Stimulated activated CD4-positive, alpha-beta T cell treated with anti-CD3 and anti-CD28 coated beads, Interleukin-2, amount 100 ng/mL, for 24 hours (primary cell): ENCODE measurements at places on chromosomes 7 and 10.

DNA sequence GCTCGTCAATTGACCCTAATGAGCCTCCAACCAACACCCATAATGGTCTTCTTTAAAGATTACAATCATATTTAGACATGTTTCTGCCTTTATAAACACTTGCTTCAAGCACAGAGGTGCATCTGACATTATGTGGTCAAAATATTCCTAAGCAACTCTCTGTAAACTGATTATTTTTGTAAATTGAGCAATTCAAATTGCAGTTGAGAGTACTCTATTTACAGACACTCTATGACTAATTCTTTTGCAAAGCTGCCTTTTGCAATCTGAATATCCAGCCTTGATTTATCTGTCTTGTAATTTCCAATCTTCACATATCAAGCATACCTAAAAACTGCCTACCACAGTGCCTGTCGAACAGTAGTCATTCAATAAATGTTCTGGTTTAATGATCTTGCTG lies 112.0 kb downstream of the PDE1C start:
- DNase-seq = no peak

DNA sequence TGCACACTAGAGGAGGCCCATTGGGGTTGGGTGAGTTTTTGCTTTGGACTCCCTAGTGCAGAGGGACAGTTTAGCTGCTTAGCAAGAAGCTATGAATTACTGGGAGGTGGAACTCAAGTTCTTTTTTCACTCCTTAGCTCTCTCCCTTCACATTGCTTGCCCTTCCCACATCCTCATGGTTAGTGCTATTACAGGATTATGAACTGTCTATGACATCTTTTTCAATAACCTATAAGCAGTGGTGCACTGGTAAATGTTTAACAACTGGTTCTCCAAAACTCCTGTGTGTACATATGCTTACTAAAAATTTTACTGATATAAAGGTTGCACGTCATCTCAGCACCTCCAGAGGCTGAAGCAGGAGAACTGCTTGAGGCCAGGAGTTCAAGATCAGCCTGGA lies 6.2 kb downstream of the SSMEM1 start:
- DNase-seq = no peak

DNA sequence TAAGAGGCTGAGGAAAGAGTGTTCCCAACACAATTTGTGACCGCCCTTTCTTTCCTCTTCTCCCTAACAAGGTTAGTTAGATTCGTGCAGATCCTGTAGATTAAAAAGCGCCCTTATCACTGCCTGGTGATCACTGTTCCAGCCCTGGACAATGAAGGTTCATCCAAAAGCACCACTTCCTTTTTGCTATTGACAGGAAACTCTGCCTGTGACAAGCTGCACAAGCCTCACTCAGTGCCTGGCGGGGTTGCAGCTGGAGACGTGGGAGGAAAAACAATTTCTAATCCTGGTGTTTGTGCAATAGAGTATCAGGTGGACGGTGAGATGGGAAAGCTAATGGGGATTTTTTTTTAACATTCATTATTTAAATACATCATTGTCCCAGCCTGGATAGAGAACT lies 105.9 kb upstream of the CAV2 start:
- DNase-seq = no peak

GRCh38 chr10:77282163-77282562 lies 355.4 kb downstream of the KCNMA1 start:
- DNase-seq = no peak

GRCh38 chr7:14786314-14786895 lies 116.1 kb downstream of the DGKB start:
- no peak for DNase-seq

GRCh38 chr7:67564959-67565358 lies 568.3 kb downstream of the TYW1 start:
- no peak for DNase-seq

- DNase-seq = no peak
Measured at GRCh38 chr10:119454316-119454715, 88.2 kb downstream of the RGS10 start.

DNA sequence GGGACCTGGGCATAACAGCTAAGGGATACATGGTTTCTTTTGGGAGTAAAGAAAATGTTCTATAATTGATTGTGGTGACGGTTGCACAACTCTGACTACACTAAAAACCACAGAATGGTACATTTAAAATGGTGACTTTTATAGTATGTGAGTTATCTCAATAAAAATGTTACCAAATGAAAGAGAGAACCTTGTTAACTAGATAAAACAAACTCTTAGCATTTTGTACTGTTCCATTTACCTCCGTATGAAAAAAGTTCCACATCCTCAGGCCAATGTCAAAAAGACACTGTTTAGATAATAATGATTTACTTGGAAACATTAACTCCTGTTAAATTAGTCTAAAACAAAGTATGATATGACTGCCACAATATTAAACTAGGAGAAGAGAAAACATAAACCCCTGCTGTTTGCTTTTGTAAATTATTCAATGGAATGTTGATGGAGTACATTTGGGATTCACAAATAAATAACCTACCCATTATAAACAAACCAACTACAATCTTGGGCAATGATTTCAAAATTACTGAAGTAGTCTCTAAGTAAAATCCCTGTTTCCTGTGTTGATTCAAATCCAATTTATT lies 60.7 kb downstream of the SMURF1 start:
- DNase-seq = no peak

DNA sequence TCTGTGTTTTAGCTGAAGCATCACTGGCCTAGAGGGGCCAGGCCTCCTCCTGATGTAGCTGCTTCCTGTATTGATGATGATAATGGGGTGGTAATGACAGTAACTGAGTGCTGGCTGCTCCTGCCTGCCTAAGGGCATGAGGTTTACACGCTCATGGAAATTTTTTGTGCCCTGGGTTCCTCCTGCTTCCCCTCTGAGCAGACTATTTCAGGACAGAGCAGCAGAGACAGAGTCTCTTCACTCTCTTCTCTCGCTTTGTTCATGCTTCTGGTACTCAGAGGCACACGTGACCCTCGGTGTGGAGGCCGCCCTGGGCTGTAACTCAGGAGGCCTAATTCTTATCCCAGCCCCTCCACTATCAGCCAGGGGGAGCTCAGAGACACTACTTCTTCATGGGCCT lies 27.9 kb downstream of the LRRC20 start:
- no peak for DNase-seq

DNA sequence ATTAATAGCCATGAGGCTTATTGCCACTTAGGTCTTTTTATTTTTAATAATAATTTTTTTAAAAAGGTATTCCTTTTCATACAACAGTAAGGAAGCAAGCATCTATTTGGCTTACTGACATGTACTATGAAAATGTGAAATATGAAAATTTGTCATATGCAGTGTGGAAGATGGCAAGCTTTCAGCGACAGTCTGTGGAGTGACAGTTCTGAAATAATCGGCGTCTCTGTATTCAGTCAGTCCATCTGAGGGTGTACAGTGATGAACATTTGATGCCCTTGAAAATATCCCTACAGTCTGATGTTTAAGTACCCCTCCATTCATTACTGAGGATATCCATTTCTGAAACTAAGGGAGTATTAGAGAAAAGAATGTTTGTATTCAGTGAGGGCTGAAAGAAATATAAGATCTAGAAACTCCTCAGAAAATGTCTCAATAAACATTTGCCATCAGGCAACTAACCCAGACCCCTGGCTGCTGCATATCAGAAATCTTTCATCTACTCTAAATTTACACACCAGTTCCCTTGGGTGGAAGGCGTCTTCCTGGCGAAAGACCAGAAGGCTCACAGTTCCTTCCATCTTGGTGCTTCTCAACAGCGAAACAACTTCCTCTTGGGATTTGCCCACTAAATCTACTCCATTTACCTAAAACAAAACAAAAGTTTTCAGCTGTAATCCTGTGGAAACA lies 440.6 kb downstream of the PARD3 start:
- DNase-seq = no peak

GRCh38 chr7:93055543-93056107 lies 62.2 kb downstream of the SAMD9 start:
- no peak for DNase-seq

GRCh38 chr7:67392596-67393438 lies 396.2 kb downstream of the TYW1 start:
- DNase-seq = no peak

- DNase-seq = no peak
Measured at GRCh38 chr7:143322760-143323633, 7.1 kb downstream of the CLCN1 start.

DNA sequence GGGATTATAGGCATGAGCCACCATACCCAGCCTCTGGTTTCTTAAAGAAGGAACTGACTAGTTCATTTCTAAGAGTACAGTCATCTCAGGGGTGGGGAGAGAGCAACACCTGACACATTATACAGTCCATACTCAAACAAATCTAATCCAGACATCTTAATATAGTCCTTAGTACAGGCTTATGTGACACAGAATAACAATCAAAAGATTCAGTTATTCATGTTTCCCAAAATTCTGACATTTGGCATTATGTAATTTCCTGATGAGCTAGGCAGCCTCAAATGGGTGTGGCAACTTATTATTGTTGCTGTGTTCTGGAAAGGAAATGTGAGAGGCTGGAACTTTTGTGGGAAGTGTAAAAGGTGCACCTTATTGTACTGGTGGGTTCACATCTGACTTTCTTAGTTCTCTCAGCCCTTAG lies 116.3 kb downstream of the WDFY4 start:
- DNase-seq = no peak

DNA sequence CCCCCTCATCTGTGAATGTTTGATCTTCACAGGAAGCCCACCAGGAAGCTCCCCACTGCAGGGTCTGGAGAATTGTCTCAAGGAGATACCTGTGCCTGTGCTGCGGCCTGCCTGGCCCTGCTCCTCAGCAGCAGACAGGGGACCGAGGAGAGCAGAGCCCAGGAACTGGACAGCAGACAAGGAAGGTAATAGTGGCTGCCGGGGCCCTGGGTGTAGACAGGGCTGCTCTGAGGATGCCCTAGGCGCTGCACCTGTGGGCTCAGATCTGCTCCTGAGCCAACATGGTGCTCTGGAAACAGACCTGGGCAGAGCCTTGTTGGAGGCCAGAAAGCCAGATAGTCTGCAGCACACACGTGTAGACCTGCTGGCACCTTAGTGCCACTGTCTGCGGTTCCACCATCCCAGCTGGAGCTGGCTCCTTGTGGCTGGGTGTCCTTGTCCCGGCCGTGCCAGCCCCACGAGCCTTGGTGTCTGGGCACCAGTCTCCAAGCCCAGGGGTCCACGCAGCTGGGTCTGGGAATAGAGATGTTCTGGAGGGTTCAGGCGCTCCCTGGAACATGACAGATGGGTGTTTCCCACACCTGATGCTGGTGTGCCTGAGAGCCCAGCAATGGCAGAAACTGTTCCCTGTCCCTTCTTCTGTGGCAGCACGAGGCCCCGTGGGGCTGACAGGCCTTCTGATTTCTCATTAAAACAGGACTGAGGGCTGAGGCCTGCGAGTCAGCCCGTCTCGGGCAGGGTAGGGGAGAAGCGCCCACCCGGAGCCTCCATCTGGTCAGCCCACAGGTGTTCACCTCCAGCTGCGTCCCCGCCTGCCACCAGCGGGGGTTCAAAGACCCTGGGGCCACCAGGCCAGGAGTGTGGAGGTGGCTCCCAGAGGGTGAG lies 44.7 kb downstream of the ZNF467 start:
- DNase-seq = no peak
